ENCODE measurements at places on chromosomes 6 and 20.
A peak's percentile ranks its signal among the peaks of the same experiment; 100 is the strongest.

- no peak for DNase-seq
Measured at GRCh38 chr6:15270402-15270801, 24.5 kb downstream of the JARID2 start.

DNA sequence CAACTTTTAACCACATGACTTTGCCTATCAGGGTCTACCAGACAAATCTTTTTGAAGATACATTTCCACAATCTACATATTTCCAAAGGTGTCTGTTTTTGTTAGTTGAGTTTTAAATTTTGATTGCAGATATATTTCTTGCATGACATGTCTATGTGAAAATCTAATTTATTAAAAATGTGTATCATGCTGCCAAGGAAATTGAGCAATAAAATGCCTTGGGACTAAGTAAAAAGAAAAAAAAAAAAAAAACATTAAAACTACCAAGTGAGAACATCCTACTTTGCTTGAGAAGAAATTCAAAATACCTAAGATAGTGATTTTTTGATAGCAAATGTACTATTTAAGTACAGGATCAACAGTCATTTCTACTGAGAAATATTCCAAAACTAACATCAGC, 17.7 kb downstream of the SLC17A5 start:
- DNase-seq: no peak

DNA sequence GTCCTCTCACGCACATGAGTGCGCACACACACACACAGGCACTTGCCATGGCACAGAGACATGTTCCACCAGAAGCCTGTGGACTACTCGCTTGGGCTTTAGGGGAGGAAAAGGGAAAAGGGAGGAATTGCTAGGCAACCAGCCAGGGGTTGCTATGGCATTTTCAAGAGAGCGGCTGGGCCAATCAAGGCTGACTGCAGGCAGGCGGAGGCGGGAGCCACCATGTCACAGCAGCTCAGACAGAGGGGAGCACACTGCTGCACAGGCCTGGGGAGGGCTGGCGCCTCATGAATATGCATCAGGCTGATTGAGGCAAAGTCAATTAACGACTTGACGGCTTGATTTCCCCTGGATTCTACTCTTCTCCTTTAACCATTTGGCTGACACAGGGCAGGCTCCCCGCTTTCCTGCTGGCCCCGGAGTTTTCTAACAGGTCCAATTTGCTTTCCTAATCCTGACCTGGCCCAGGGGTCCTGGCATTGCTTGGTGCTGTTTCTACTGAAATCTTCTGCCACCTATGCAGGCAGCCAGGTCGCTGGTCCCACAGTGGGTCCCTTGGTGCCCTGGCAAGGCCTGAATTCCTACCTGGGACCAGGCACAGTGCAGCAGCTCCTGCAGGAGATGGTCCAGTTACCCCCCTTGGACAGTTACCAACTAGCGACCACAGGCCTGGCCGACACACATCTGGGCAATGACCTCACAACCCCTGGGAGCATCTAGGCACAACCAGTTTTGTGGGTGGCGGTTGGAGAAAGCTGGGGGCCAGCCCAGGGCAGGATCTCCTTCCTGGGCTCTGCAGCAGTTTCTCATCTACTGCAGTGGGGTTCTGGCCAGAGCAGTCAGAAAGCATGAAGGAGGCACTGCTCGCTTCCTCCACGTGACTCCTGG, 52.1 kb downstream of the YTHDF1 start:
- peak; percentile 15 for DNase-seq

- no peak for DNase-seq
Measured at GRCh38 chr6:7164536-7165001, 56.8 kb downstream of the RREB1 start.

- DNase-seq: no peak
Measured at GRCh38 chr6:159716247-159717096, 10.8 kb upstream of the WTAP start.

DNA sequence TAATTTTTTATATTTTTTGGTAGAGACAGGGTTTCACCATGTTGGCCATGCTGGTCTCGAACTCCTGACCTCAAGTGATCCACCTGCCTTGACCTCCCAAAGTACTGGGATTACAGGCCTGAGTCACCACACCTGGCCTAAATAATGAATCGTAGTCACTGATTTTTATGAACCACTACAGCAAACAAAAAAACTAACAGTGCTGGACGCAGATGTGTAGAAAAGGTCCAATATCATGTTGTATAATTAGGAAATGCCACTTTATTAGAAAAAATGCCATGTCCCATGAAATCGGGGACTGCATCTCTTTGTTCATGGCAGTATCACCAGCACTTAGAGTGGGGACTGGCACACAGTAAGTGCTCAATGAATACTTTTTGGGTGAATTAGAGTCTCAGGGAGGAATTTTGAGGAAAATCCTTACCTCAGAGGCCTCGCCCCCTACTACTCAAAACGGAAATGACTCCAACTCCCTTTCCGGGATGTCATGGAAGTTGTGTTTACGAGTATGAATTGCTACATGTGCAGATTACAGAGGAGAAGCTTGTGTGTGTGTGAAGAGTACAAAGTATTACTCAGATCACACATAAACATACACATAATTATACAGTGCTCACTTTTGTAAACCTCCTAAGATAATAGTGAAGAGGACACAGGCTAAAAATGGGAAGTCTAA, 43.6 kb upstream of the FAM50B start:
- DNase-seq: no peak

DNA sequence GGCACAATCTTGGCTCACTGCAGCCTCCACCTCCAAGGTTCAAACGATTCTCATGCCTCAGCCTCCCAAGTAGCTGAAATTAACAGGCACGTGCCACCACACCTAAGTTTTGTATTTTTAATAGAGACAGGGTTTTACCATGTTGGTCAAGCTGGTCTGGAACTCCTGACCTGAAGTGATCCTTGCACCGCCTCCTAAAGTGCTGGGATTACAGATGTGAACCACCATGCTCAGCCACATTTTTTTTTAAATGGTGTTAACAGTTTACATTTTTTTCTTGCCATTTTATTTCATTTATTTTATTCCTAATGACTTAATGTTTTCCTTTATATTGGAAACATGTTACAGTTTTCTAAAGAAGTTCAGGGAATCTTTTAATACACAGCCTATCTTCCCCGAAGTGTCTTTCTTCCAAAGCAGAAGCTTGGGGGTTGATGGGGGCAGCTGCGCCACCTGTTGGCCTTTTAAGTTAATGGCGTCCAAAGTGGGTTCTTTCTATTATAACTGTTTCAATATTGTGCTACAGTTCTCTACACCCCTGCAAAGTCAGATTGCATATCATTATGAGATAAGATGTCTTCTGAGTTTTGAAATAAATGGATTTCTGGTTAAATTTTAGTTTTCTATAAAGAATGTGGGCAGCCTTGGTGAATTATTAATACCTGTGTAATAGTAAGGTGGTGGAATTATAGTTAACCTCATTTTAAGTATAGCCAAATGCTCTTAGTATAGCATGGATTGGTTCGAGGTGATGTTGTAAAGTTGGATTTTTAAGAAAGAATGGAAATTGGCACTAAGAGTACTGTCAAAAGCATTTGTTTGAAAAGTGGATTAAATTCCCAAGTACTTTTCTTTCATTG, 42.0 kb upstream of the PLCG1 start:
- peak; percentile 67 for DNase-seq

DNA sequence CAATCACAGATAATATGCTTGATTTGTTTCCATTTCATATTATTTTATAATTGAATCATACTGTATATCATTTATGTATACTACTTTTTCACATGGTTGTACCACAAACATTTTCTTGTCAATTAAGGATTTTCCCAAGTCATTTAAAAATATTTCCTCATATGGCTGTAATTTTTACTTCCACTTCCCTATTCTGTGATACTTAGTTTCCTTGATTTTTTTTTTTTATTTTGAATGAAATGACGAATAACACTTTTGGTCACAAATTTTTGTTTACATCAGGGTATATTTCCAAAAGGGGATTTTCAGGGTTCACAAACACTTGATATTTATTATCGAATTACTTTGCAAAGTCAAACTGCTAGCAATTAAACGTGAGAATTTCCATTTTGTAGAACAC, 515.6 kb downstream of the KIF16B start:
- DNase-seq: no peak

DNA sequence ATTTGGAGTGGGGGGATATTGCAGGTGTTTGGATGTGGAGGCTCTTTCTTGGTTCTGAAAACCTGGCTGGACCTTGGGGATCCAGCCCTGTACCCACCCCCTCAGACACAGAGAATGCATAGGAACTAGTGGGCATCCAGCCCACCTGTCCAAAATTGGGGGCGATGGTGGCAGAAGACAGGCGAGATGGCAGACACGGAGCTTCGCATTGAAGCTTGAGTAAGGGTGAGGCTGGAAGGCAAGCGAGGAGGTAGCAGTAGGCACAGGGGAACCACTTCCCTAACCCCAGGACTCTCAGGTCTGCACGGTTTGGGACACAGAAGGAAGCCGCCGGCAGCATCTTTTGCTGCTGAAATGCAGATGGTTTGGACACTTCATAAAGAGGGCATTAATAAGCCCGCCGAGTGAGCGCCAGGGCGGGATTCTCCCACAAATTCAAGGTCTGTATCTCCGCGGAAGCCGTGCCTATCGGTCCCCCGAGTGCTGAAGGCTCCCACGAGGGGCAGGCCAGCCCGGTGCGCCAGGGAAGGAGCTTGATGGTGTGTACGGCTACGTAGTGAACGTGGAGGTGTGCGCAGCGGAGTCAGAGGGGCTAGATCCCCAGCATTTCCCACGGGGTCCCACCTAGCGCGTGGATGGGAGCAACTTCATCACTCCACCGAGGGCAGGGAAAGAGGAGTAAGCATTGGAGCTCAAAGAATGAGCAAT, 1.6 kb upstream of the FOXA2 start:
- DNase-seq: no peak

DNA sequence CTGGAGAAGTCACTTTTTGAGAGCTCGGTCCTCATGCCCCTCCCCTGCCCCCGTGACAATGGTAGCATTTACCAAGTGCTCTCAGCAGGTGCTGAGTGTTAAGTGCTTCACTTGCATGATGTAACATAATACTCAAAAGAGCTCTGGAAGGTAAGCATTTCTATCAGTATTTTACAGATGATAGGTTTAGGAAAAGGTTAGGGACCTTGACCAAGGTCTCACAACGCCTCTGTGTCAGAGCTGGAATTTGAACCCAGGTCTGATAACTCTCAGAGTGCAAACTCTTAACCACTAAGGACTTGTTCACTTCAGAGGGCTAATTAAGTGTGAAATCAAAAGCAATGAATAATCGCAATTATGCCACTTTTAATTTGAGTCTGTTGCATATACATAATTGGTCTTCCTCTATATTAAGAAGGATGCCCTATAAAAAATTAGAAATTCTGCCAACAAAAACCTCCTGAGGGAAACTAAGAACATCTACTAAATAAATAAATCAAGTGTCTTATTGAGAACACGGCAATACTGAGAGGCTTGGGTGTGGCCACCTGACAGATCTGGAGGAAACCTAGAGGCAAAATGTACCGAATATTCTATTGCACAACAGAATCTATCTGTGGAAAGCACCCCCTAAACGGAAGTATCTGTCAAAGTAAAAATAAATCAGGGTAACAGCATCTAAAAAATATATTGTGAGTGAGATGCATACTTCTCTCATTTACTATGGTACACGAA, 109.8 kb downstream of the BACH2 start:
- DNase-seq: no peak

GRCh38 chr6:44022296-44022661, 105.0 kb downstream of the MRPL14 start:
- DNase-seq: peak; percentile 39

- DNase-seq: peak; percentile 63
Measured at GRCh38 chr6:75934643-75935472, 137.6 kb downstream of the IMPG1 start.

- DNase-seq: peak; percentile 77
Measured at GRCh38 chr6:1604158-1605003, 5.3 kb upstream of the FOXC1 start.

DNA sequence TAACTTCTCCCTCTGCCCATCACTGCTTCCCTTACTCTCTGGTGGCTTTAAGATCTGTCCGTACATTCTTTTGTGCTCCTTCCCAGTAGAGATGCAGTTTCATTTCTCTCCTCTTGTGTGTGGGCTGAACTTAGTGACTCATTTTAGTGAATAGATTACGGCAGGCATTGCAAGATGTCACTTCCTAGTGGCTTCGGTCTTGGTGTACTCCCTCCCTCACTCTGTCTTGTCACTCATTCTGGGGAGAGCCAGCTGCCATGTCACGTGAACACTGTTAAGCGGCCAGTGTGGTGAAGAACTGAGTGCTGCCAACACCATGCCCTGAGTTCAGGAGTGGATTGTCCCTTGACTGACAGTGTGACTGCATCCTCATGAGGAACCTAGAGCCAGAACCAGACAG, 115.9 kb downstream of the OTOR start:
- no peak for DNase-seq

GRCh38 chr6:168432196-168432595, 8.8 kb upstream of the SMOC2 start:
- DNase-seq: no peak

DNA sequence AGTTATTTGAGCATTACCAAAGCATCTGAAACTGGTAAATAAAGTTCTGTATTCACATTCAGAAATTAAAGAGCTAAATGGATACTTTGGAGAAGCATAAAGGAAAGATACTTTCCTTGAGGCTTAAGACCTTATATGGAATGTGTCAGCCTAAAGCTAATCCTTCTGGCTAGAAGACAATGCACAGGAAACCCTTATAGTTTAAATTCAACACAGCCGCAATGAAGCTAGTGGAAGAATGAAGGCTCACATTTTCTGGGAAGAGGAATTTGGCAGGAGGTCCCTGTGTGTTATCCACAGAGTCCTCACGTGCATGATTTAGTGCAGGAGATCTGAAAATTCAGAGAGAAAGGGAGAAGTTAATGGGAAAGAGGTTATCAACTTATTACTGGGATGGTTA, 21.5 kb upstream of the CHD6 start:
- DNase-seq: no peak

GRCh38 chr20:4670469-4670868, 51.2 kb upstream of the PRND start:
- DNase-seq: no peak

DNA sequence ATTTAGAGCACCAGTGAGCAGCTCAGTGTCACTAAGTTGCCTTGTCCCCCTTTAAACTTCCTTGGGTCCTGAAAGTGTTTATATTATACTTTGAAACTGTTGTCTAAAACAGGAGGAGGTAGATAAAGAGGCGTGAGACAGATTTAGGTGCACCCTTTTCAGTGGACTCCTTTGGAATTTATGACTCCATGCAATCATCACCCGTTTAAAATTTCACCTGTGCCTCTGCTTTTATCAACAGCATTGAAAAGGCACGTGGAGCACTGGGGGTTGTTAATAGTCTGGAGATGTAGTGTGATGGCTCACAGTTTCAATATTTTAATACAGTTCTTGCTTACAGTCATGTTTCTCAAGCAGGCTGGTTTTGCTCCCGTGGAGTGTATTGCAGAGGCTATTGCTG, 162.2 kb downstream of the PHACTR1 start:
- no peak for DNase-seq

DNA sequence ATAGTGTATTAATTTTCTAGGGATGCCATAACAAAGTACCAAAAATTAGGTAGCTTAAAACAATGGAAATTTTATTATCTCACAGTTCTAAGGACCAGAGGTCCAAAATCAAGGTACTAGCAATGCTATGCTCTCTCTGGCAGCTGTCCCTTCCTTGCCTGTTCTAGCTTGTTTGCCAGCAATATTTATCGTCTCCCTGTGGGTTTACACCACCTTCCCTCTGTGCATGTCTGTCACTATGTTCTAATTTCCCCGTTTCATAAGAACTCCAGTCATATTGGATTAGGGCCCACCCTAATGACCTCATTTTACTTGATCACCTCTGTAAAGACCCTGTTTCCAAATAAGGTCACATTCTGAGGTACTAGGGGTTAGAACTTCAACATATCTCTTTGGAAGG, 217.2 kb downstream of the IBTK start:
- no peak for DNase-seq

Measured in left hindlimb (tissue), 1 donor.